ENCODE measurements at places on chromosomes 7 and 10.
A peak's percentile ranks its signal among the peaks of the same experiment; 100 is the strongest.

DNA sequence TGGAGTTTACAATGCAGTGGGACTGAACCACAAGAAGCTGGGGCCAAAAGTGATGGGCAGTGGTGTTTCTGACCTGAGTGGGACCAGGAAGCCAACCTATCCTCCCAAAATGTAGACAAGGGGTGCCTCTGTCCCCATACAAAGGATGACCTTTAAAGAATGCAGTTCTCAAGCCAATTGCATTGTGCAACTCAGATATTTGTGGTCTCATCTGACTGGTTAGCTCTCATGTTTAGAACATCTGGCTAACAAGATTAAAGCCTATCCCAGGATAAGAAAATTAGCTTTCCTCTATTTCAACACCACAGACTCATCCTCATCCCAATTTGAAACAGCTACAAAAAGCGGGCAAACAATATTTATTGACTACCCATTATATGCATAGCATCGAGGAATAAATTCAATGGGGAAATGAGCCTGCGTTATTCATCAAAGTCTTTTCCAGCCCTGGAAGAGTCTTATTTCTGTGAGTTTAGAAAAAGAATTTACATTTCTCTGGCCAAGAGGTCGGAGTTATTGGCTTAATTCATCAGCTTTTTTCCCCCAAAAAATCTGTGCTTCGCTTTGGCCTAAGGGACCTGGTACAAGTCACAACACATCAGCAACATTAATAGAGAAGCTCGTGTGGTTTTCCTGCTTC lies 26.7 kb downstream of the ELMO1 start:
- no peak for DNase-seq

DNA sequence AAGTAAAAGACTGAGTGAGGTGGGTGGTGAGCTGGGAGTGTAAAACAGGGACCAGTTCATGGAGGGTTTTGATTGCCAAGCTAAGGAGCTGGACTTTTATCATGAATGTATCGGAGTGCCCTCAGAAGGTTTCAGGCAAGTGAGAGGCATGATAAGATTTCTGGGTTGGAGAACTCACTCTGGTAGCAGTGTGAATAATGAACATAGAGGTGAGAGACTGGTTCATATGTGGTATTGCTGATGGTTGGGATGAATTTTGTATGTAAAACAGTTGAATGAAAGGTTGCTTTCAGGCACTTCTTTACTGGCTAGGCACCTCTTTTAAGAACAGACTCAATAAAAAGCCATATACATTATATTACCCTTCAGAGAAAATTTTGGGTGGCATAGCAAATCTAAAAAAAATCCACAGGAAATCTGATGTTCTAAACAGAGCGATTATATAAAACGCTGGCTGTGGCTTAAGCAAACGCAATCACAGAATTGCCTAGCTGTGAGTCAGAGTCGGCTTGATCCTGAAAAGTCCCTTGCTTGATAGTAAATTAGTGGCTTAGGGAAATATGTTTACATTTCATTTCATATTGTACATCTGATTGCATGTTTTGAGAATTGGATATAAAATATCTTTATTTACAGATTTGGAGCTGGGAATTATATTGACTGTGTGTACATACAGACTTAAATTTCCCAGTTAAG lies 92.9 kb upstream of the HDAC9 start:
- no peak for DNase-seq

GRCh38 chr7:81680120-81680519 lies 89.7 kb downstream of the HGF start:
- DNase-seq, result no peak

DNA sequence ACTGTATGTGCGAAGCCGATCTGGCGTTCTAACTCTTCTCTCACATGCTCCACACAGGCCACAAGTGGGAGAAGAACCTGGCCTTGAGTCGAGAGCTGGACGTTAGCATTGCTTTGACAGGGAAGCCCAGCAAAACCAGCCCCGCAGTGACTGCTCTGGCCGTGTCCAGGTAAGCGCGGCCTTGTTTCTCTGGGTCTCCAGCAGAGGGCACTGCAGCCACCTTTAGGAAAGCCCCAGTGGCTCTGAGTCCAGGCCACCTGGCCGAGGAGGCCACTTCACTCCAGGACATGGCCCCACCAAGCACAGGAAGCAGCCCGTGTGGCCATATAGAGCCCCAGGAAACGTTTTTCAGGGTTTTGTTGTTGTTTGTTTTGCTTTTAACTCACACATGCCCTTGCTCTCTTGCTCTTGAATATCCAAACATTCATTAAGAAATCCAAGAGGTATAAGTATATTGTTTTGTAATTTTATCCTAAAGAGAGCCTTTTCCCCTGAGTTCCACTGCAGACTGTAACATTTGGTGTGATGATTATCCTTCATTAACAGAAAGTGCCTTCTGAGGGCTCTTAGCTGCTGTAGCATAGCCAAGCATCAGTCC lies 41.8 kb upstream of the LRRC18 start:
- peak; percentile 7 for DNase-seq

GRCh38 chr10:18400906-18401245 lies 250.5 kb downstream of the NSUN6 start:
- no peak for DNase-seq

DNA sequence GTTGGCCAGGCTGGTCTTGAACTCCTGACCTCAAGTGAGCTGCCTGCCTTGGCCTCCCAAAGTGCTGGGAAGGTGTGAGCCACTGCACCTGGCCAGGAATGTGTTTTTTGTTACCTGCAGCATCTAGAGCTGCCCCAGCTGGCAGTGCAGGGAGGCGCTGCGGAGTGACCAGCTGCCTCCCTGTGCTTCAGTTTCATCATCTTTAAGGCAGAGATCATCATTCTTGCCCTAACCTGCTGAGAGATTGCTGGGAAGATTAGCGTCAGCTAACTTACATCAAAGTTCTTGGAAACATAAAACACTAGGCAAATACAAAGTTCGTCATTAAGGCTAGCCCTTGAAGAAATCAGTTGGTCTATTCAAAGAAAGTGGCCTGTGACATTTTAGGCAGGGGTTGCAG lies 2.3 kb downstream of the ZNF282 start:
- DNase-seq, result no peak

GRCh38 chr7:80843018-80843677 lies 75.7 kb downstream of the SEMA3C start:
- DNase-seq, result no peak

DNA sequence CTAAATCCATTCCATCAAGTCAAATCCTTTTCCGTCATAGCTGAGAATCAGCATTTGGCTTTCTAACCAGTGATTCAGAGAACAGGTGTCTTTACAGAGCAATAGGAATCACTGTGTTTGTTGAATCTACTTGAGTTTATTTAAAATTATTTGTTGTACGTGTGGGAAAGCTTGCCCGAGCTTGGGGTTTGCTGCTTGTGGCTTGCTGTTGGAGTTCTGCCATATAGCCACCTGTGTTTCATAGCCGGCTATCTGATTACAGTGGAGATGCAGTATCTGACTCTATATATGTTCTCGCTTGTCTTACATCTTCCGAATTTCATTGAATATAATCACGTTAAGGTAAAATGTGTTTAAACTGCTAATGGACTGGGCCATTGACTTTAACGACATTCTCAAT lies 274.3 kb upstream of the MKI67 start:
- DNase-seq, result no peak

- no peak for DNase-seq
Measured at GRCh38 chr7:76086070-76086469, 38.2 kb downstream of the MDH2 start.

DNA sequence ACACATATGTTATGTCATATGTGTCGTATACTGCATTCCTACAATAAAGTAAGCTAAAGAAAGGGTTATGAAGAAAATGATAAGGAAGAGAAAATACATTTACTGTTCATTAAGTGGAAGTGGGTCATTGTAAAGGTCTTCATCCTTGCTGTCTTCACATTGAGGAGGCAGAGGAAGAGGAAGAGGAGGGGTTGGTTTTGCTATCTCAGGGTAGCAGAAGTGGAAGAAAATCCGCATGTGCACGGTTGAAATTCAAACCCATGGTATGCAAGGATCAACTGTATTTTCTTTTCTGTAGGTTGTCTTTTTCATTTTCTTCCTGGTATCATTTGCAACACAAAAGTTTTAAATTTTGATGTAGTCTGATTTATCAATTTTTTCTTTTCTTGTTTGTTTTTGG lies 6.3 kb downstream of the PLEKHA8 start:
- peak; percentile 29 for DNase-seq

DNA sequence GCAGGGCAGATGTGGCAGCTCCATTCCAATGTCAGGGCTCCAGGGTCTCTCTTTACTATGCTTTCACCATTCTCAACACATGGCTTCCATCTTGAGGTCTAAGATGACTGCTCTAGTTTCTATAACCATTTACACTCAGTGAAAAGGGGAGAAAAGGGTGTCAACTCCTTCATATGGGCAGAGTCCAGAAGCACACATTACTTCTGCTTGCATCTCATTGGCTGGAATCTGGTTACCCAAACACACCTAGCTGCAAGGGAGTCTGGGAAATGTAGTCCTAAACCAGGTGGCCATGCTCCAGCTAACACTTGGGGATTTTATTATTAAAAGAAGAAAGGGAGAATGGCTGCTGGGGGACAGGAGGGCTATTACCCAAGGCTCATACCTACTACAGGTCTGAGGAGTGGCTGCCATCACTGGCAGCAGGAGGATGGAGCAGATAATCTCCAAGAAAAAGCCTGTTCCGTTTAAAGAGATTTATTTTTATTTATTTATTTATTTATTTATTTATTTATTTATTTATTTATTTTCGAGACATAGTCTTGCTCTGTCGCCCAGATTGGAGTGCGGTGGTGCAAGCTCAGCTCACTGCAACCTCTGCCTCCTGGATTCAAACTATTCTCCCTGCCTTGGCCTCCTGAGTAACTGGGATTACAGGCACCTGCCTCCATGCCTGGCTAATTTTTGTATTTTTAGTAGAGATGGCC lies 29.1 kb upstream of the LBX1 start:
- DNase-seq, result no peak

DNA sequence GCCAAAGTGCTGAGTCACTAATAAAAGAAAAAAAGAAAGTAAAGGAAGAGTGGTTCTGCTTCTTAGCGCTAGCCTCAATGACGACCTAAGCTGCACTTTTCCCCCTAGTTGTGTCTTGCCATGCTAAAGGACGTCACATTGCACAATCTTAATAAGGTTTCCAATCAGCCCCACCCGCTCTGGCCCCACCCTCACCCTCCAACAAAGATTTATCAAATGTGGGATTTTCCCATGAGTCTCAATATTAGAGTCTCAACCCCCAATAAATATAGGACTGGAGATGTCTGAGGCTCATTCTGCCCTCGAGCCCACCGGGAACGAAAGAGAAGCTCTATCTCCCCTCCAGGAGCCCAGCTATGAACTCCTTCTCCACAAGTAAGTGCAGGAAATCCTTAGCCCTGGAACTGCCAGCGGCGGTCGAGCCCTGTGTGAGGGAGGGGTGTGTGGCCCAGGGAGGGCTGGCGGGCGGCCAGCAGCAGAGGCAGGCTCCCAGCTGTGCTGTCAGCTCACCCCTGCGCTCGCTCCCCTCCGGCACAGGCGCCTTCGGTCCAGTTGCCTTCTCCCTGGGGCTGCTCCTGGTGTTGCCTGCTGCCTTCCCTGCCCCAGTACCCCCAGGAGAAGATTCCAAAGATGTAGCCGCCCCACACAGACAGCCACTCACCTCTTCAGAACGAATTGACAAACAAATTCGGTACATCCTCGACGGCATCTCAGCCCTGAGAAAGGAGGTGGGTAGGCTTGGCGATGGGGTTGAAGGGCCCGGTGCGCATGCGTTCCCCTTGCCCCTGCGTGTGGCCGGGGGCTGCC lies at the start of gene IL6:
Gene IL6 (plus strand): TSS at position 294 of the 807 bp plus-strand sequence. CDS start 63 bp downstream, at position 357.
- DNase-seq, result no peak

DNA sequence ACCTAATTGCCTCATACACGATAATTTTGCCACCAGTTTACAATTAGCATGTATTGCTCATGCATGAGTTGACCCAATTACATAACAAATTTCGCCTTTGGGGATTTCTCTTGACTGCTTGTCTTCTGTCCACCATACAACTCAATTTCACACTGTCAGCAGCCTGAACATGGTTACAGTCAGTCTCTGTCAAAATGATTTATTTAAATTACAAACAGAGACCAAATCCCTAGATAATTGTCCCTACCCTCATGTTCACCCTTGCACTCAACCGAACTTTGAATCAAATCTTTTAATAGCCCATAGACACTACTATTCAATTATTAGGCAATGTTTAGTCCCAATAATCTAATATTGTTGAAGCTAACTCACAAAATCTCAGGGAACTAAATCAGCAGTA lies 59.7 kb upstream of the NEBL start:
- no peak for DNase-seq

Data from GDM1 (cell line).